ENCODE measurements at places on chromosomes 2 and 18.
A peak's percentile ranks its signal among the peaks of the same experiment; 100 is the strongest.

DNA sequence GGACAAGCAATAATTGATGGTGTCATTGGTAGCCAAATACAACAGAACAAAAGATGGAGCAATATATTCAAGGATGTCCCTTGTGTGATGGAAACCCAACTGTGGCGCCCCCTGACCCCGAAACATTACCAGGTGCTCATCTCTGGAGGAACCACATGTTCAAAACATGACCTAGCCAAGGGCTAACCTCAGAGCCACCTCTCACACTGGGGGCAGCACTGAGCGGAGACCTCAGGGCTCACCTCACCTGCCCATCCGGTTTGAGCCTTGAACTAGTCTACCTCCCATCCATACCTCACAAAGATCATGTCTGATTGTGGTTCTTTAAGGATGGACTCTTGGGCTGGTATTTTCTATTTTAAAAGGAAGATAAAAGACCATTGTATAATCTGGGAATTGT, 314.4 kb upstream of the CDH7 start:
- DNase-seq: no peak

DNA sequence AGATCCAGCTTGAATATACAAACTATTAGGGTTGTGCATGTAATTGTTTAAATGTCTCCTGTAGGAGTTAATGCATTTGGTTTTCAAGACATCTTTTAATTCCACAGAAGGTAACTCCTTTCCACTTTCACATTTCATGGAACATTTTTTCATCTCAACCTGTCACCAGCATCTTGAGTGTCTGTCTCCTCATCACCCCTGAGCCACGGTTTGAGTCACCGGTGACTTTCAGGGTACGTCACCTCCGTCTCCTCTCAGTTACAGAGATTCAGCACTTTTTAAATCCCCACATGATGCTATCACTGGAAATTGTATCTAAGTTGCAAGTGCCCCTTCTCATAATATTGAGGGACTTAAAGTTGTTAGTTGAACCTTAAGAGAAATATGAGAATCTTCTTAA, 25.3 kb downstream of the GPR55 start:
- no peak for DNase-seq

- no peak for DNase-seq
Measured at GRCh38 chr2:16050908-16051489, 110.6 kb downstream of the MYCN start.

- DNase-seq: peak; percentile 67
Measured at GRCh38 chr2:66851449-66851872, 416.5 kb downstream of the MEIS1 start.

DNA sequence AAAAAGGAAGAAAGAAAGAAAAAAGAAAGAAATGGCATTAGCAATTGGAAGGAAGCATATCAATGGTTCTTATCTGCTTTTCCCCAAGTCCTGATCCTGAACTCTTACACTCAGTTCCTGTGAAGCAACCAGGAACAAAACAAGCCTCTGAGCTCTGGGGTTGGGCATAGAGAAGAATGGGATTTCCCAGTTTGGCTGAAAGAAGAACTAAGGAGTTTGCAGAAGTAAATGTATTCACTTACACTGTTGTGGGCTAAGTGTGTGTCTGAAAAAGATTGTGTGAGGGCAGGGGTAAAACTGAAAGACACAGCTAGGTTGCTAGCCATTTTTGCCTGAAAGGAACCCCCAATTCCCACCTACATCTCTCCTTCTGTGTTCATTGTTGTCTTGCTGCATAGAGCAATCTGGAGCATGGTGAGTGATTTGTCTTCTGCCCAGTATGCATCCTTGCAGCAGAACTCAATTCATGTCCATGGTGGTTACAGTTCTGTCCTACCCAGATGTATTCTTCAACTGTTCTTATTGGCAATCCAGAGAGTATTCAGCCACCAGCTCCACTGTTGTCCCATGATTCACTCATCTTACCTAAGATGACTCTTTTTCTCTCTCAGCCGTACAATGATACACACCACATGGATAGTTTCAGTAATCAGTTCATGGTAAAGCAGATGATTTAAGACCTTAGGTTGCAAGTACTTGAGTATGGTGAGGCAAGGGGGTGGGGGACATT, 348.7 kb downstream of the ARHGAP15 start:
- DNase-seq: no peak

- DNase-seq: no peak
Measured at GRCh38 chr18:48562075-48562474, 23.2 kb downstream of the CTIF start.

DNA sequence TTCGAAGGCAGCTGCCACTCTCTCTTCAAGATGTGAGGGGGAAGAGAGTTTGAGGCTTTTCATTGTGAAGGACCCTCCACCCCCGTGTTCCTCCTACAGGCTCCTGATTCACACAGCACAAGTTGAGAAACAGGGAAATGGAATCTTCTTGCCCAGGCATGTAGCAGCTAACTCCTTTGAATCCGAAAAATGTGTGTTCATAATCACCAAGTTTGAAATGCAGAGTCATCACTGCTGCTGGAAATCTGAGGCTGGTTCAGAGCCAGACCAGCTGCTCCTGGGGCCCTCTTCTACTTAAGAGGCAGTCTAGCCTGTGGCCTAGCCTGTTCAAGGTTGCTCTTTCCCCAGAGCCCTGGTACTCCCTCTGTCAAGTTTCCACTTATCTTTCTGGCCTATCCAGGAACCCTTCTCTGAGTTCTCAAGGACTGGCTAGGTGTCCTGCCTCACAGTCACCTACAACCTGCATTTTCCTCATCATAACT, 166.4 kb downstream of the TMEM247 start:
- DNase-seq: peak; percentile 80

DNA sequence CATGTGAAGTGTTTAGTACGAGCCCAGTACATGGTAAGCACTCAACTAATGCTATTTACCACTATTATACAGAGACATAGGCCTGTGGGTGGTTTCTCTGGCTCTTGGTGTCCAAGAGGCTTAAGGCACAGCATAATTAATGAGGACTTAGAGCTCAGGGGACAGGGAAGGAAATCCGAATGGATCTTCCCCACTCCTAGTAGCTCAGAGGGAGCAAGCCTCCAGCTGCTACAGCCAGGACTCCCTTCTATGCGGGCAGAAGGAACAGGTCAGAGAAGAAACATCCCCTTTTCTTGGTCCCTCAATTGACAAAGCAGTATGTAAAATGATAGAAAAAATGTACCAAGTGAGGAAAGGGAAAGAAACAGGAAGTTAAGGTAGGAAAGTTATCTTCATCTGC, 261.3 kb upstream of the STON1 start:
- no peak for DNase-seq

- DNase-seq: peak; percentile 84
Measured at GRCh38 chr2:138030459-138030858, 66.2 kb downstream of the HNMT start.

DNA sequence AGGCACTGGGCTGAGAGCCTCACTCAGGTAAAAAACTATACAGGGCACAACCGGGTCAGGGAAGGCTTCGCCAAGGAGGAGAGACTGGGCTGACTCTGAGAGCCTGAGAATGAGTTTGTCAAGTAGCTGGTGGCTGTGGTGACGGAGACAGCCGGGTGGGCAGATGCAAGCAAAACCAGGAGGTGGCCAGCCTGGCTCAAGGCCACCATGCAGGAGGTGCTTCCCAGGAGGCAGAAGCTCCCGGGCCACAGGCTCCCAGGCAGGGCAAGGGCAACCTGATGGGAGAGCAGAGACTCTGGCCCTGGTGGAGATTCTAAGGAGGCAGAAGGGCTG, 2.9 kb upstream of the INHBB start:
- DNase-seq: no peak

DNA sequence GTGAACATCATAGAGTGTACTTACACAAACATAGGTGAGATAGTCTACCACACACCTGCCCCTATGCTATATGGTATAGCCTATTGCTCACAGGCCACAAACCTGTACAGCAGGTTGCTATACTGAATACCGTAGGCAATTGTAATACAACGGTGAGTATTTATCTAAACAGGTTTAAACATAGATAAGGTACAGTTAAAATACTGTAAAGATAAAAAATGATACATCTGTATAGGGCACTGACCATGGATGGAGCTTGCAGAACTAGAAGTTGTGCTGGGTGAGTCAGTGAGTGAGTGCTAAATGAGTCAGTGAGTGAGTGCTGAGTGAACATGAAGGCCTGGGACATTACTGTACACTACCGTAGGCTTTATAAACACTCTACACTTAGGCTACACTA, 267.0 kb upstream of the HS6ST1 start:
- peak; percentile 92 for DNase-seq

GRCh38 chr18:59448546-59448945, 89.5 kb upstream of the LMAN1 start:
- DNase-seq: no peak

Measured in brain microvascular endothelial cell (primary cell).